Smooth muscle cell of bladder (primary cell): ENCODE measurements at places on chromosomes 1 and 21. TPM values are rescaled to one million over a fixed set of nuclear protein-coding genes. Genes with fewer than 3 reads are reported as not detected.

CCDC24 gene
- 2.8 and 4.1 TPM in 2 replicates for total RNA-seq

ZNF692 gene
- 7.3 and 15.0 TPM in 2 replicates for total RNA-seq

TAS1R1 gene
- total RNA-seq = not detected in 2 replicates

MSH4 gene
- total RNA-seq = 0.14 and 0.46 TPM in 2 replicates

AMY2B gene
- total RNA-seq = 2.5 and 2.7 TPM in 2 replicates

GLIS1 gene
- 0.18 and 0.28 TPM in 2 replicates for total RNA-seq

HJV gene
- not detected in 2 replicates for total RNA-seq

DIRAS3 gene
- 2.5 and 2.8 TPM in 2 replicates for total RNA-seq

BACE2 gene
- 21.8 and 30.9 TPM in 2 replicates for total RNA-seq

VHLL gene
- total RNA-seq = 0.28 TPM in 1 of 2 replicates, not detected in the other

MPL gene
- not detected in 2 replicates for total RNA-seq
